ENCODE measurements at places on chromosomes 3 and 15. TPM values are rescaled to one million over a fixed set of nuclear protein-coding genes. Genes with fewer than 3 reads are reported as not detected.

GRCh38 chr15:74381190-74381453, 13.7 kb upstream of the CYP11A1 start:
- no peaks in the 10 kb centered on the region for H3K36me3 ChIP-seq
- H3K4me1 ChIP-seq = no peaks in the 10 kb centered on the region
- no peak for DNase-seq

GRCh38 chr3:125062904-125063618, 7.3 kb upstream of the HEG1 start:
- H3K27me3 ChIP-seq = no peaks in the 10 kb centered on the region
- no peaks in the 10 kb centered on the region for H3K36me3 ChIP-seq
- peak; percentile 46 for DNase-seq
- H3K27ac ChIP-seq = no peak overlapping the region

- DNase-seq = no peak
- no peaks in the 10 kb centered on the region for H3K36me3 ChIP-seq
- no peak overlapping the region for H3K4me3 ChIP-seq
- no peaks in the 10 kb centered on the region for H3K27me3 ChIP-seq
These were observed 13.9 kb upstream of the SYNM start for GRCh38 chr15:99090938-99091337.

The CLDN11 gene
- total RNA-seq = 75.6 TPM

Measured in ovary (tissue), 10 donors.